Progenitor cell of endocrine pancreas (in vitro differentiated cells): ENCODE measurements at places on chromosomes 5 and 9. TPM values are rescaled to one million over a fixed set of nuclear protein-coding genes. Genes with fewer than 3 reads are reported as not detected.

NIPAL4 gene
- not detected in 2 replicates for total RNA-seq

IL33 gene
- total RNA-seq = 0.13 TPM in 1 of 2 replicates, not detected in the other

FIBCD1 gene
- not detected in 2 replicates for total RNA-seq

NLN gene
- total RNA-seq = 65.1 and 69.4 TPM in 2 replicates

HAPLN1 gene
- 0.89 and 2.9 TPM in 2 replicates for total RNA-seq

NR4A3 gene
- 1.2 and 1.4 TPM in 2 replicates for total RNA-seq

HRCT1 gene
- total RNA-seq = not detected in 2 replicates

F12 gene
- total RNA-seq = 4.0 and 4.7 TPM in 2 replicates

DNM1 gene
- total RNA-seq = 34.1 and 38.0 TPM in 2 replicates

TTC16 gene
- total RNA-seq = 0.07 TPM in 1 of 2 replicates, not detected in the other

SHLD3 gene
- total RNA-seq = 4.0 and 4.2 TPM in 2 replicates

- H3K27ac ChIP-seq = no peak overlapping the region
- no peaks in the 10 kb centered on the region for H3K4me1 ChIP-seq
- H3K4me3 ChIP-seq = no peak overlapping the region
- no peaks in the 10 kb centered on the region for H3K36me3 ChIP-seq
- H3K27me3 ChIP-seq = peaks cover 28% of the 10 kb centered on the region
Observed at GRCh38 chr9:121486043-121486442, 13.6 kb downstream of the GGTA1 start.

- peak overlapping the region; percentile 67 for H3K27ac ChIP-seq
- H3K27me3 ChIP-seq = peaks cover 2% of the 10 kb centered on the region
- peaks cover 1% of the 10 kb centered on the region for H3K36me3 ChIP-seq
- peaks cover 33% of the 10 kb centered on the region for H3K4me1 ChIP-seq
Observed at GRCh38 chr9:128068386-128069205, 564 bp downstream of the SLC25A25 start.

GRCh38 chr9:13001989-13002580 lies 227.3 kb downstream of the LURAP1L start:
- no peak overlapping the region for H3K4me3 ChIP-seq
- no peaks in the 10 kb centered on the region for H3K36me3 ChIP-seq
- peaks cover 13% of the 10 kb centered on the region for H3K4me1 ChIP-seq
- DNase-seq = no peak
- H3K27me3 ChIP-seq = no peaks in the 10 kb centered on the region

DNA sequence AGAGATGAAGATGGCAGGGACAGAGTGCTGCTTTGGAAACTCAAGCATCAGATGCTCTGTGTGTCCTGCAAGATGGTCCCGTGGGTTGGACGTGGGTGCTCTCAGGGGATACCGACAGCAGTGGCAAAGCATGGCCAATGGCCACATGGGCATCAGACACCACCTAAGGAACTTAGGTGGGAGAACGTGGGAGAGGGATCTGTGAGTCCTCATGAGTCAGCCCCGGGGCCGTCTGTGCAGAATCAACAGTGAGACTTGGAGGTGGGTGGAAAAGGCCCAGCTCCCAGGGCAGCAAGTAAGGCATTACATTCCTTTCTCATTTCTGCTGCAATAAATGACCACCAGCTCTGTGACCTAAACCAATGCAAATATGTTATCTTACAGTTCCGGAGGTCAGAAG lies 77.0 kb downstream of the RAD23B start:
- no peaks in the 10 kb centered on the region for H3K36me3 ChIP-seq
- H3K27me3 ChIP-seq = no peaks in the 10 kb centered on the region
- H3K4me1 ChIP-seq = peaks cover 17% of the 10 kb centered on the region
- H3K27ac ChIP-seq = no peak overlapping the region

DNA sequence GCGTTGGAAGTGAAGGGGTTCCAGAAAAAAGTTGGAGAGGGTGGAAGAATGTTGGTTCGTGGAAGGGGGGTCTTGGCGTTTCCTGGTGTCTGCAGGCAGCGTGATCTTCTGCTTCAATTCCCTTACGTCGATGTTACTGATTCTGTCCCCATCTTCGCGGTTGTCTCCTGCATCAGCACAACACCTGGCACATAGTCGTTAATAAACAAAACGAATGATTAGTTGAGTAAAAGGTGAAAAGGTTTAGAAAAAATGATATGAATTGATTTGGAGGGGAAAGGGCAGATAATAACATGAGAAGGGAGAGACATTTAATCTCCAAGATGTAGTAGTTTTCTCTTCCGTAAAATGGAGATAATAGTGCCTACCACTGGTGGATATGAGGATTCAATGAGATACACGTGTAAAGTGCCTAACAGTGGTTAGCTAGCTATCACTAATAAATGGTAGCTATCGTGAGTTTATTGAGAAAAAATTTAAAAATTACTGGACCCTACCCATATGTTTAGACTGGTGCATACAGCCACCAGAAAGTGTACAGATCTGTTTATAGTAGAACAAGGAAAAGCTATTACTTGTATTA lies 556 bp downstream of the MTREX start:
- DNase-seq = no peak
- H3K4me1 ChIP-seq = peaks cover 2% of the 10 kb centered on the region

GRCh38 chr5:149857499-149857898 lies 87.1 kb downstream of the PDE6A start:
- H3K4me1 ChIP-seq = peaks cover 1% of the 10 kb centered on the region
- no peak overlapping the region for H3K4me3 ChIP-seq
- H3K36me3 ChIP-seq = no peaks in the 10 kb centered on the region
- H3K27me3 ChIP-seq = peaks cover 7% of the 10 kb centered on the region

DNA sequence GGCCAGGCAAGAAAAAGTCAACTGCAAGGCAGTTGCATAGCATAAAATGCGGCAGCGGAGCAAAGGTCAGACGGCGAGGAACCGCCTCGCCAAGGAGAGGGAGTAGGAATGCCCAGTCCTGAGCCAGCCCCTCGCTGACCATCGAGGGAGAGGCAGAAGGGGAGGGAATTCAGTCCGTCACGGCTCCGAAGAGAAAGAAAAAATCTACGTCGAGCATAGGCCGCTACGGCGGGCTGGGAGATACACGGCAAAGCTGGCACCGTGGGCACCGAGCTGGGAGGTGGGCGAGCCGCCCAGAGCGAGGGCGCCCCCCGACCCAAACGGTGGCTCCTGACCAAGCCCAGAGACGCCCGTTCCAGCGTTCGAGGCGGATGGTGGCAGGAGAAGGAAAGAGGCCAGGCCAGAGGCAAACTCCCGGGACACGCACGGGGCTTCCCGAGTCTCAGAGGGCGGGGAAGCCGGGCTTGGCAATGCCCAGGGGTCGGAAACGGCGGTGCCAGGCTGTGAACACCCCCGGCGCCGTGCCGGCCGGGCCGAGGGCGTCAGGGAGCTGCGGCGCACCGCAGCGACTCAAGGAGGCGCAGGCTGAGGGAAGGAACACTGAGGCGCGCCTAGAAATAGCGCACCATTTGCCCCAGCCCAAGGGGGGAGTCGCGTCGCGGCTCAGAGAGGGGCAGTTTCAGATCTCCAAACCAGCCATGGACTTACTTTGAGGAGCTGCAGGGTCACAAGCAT lies 518 bp downstream of the SPRY4 start:
- peaks cover 55% of the 10 kb centered on the region for H3K4me1 ChIP-seq
- peak overlapping the region; percentile 91 for H3K4me3 ChIP-seq
- peak; percentile 29 for DNase-seq
- peak overlapping the region; percentile 95 for H3K27ac ChIP-seq

DNA sequence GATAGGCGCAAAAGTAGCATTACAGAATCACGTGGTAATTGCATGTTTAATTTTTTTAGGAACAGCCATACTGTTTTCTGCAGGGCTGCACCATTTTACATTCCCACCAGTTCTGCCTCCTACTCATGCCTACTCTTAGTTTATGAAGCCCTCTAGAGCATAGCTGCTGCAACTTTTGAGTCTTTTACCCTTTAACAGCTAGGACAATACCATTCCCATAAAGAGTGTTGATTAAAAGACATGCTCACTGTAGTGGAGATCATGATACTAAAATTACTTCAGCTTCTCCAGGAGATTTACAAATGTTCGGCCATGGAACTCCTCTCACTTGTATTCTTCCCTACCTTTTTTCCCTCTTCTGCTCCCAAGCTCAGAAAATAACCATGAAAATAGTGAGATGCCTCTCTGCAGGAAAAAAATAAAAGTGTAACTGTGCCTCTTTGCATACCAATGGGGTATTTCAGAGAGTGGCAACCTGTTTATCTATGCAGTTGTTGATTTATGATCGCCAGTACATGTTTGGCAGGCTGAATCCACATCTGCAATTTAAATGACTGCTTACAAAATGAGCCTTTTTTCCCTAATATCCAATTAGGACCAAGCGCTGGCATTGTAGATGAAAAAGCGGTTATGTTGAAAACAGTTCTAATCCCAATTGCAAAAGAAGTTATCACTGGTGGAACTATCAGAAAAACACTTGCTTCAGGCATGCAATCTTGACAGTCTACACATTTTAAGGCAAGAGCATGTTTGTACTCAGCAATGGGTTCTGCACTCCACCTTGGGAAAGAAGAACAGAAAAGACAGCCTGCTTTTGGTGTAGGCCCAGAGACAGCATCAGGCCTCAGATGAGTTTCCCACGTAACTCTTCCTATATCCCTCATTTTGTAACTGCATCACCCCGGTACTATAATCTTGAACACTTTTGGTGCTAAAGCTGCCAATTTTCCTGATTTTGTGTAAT lies 131.1 kb downstream of the ADAMTSL1 start:
- H3K4me3 ChIP-seq = no peak overlapping the region
- H3K27ac ChIP-seq = no peak overlapping the region
- peaks cover 4% of the 10 kb centered on the region for H3K4me1 ChIP-seq
- no peak for DNase-seq

DNA sequence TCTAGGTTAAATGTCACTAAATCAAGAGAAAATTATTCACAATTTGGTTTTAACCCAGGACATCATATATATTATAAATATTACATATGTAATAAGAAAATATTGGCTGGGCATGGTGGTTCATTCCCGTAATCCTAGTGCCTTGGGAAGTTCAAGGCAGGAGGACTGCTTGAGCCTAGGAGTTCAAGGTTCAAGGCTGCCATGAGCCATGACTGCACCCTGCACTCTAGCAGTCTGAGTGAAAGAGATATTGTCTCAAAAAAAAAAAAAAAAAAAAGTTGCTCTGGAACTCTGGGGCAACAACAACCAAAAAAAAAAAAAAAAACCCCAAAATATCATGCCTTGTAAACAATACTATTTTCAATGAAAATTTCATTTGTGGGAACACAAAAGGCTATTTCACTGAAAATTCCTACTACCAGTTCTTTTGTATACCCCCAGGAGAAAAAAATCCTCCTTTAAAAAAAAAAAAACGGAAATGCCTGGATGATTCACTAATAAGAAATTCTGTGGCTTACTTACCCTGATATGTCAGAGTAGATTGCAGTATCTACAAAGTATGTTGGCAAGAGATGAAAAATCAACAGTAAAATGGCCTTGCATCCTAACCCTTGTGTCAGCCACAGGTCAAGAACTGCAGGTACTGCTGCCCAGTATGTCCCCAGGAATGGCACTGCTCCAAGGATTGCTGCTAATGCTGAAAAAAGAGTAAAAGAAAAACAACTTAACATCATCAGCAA lies 22.6 kb upstream of the CTNNAL1 start:
- H3K27me3 ChIP-seq = no peaks in the 10 kb centered on the region
- no peak overlapping the region for H3K4me3 ChIP-seq
- no peak for DNase-seq

DNA sequence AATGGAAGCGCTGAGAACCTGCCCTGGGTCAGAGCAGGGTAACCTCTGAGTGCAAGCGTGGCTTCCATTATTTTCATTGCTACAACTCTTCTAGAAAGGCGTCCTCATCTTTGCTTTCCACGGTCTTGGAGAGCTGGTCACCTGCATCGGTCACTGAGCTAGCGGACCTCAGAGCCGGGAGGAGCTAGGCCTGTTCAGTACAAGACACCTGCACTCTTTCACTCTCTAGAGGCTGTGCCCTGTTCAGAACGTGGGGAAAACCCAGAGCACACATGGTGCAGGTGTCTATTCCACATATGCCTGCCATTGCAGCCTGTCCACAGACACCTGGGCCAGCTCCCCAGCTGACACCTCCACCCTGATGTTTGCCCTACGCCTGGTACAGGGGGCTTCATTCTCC lies 147.8 kb upstream of the IRX2 start:
- no peaks in the 10 kb centered on the region for H3K4me1 ChIP-seq
- no peak overlapping the region for H3K27ac ChIP-seq
- no peak overlapping the region for H3K4me3 ChIP-seq
- H3K27me3 ChIP-seq = peaks cover 52% of the 10 kb centered on the region
- no peaks in the 10 kb centered on the region for H3K36me3 ChIP-seq

GRCh38 chr5:69454460-69455249 lies 37.9 kb upstream of the OCLN start:
- H3K27me3 ChIP-seq = no peaks in the 10 kb centered on the region
- no peak overlapping the region for H3K4me3 ChIP-seq
- H3K4me1 ChIP-seq = peaks cover 18% of the 10 kb centered on the region
- H3K36me3 ChIP-seq = peaks cover 1% of the 10 kb centered on the region
- H3K27ac ChIP-seq = peak overlapping the region; percentile 86
- DNase-seq = no peak

- H3K27ac ChIP-seq = no peak overlapping the region
- H3K27me3 ChIP-seq = no peaks in the 10 kb centered on the region
- no peak for DNase-seq
Observed at GRCh38 chr9:92392690-92393089, 11.7 kb downstream of the OGN start.

DNA sequence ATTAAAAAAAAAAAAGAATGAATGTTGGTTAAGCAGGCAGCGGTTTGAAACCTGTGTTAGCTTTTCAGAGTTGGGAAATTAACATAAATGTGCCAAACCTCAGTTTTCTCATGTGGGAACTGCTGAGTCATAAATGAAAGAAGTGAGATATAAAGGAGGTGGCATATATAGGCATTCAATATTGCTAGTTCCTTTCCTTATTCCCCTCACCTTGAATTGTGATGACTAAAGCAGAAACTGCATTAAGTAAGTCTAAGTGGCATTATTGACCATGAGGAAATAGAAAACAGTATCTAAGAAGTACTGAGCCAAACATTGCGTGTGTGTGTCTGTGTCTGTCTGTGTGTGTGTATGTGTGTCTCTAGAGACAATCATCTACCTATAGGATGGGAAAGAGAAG lies 691.2 kb downstream of the TLR4 start:
- no peaks in the 10 kb centered on the region for H3K27me3 ChIP-seq
- no peaks in the 10 kb centered on the region for H3K36me3 ChIP-seq
- H3K4me1 ChIP-seq = peaks cover 1% of the 10 kb centered on the region
- DNase-seq = no peak
- H3K27ac ChIP-seq = no peak overlapping the region

GRCh38 chr5:110815916-110816605 lies 77.3 kb downstream of the SLC25A46 start:
- no peak overlapping the region for H3K27ac ChIP-seq
- H3K4me1 ChIP-seq = no peaks in the 10 kb centered on the region
- H3K27me3 ChIP-seq = no peaks in the 10 kb centered on the region
- no peak for DNase-seq
- no peaks in the 10 kb centered on the region for H3K36me3 ChIP-seq
- H3K4me3 ChIP-seq = no peak overlapping the region

- no peaks in the 10 kb centered on the region for H3K36me3 ChIP-seq
- no peaks in the 10 kb centered on the region for H3K4me1 ChIP-seq
- no peaks in the 10 kb centered on the region for H3K27me3 ChIP-seq
Observed at GRCh38 chr5:12920527-12920926, 1016.3 kb upstream of the CTNND2 start.

- H3K4me1 ChIP-seq = peaks cover 19% of the 10 kb centered on the region
- H3K27ac ChIP-seq = no peak overlapping the region
- H3K36me3 ChIP-seq = peaks cover 6% of the 10 kb centered on the region
- no peak overlapping the region for H3K4me3 ChIP-seq
Observed at GRCh38 chr5:36950586-36951457, 74.3 kb downstream of the NIPBL start.

- H3K4me1 ChIP-seq = peaks cover 3% of the 10 kb centered on the region
- no peak for DNase-seq
- H3K27me3 ChIP-seq = no peaks in the 10 kb centered on the region
- H3K36me3 ChIP-seq = no peaks in the 10 kb centered on the region
- H3K4me3 ChIP-seq = no peak overlapping the region
- H3K27ac ChIP-seq = no peak overlapping the region
Observed at GRCh38 chr5:42612750-42613366, 143.8 kb upstream of the CCDC152 start.
